Stimulated activated CD4-positive, alpha-beta T cell treated with anti-CD3 and anti-CD28 coated beads, Interleukin-4, amount 100 ng/mL, for 4 hours (primary cell): ENCODE measurements at places on chromosomes 12 and 14.
A peak's percentile ranks its signal among the peaks of the same experiment; 100 is the strongest.

GRCh38 chr12:29152223-29152868, 3.3 kb downstream of the FAR2 start:
- DNase-seq = no peak

DNA sequence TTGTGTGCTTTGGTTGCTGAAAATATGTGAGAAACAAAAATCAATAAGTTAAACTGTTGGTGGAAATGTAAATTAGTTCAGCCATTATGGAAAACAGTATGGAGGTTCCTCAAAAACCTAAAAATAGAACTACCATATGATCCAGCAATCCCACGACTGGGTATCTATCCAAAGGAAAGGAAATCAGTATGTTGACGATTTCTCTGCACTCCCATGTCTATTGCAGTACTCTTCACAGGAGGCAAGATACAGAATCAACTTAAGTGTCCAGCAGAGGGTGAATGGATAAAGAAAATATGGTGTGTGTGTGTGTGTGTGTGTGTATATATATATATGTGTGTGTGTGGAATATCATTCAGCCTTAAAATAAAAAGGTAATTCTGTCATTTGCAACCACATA, 159.5 kb downstream of the PTPRO start:
- DNase-seq = no peak

- DNase-seq = no peak
Observed at GRCh38 chr14:33073023-33073422, 134.3 kb downstream of the NPAS3 start.

- DNase-seq = no peak
Observed at GRCh38 chr14:77562681-77563080, 53.8 kb downstream of the SPTLC2 start.

DNA sequence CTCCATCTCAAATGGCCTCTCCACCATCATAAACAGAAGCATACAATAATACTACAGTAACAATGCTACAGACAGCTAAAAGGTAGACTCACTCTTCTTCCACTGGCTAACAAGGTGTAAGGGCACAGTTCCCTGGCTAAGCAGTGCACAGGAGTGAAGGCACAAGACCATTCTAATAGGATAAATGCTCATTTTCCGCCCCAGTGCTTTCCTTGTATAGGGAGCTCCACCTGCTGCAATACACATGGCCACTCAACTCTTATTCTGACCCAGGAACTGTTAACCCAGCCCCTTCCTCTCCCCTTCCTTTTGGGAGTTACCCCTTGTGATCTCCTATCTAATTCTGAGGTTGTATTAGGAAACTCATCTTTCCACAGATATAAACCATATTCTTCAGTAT, 124.6 kb downstream of the KCNK10 start:
- DNase-seq = no peak

GRCh38 chr12:6285063-6285477, 25.4 kb upstream of the PLEKHG6 start:
- DNase-seq = peak; percentile 51

- DNase-seq = no peak
Observed at GRCh38 chr12:93106910-93107309, 177.8 kb upstream of the EEA1 start.
